Activated CD4-positive, CD25-positive, alpha-beta regulatory T cell (primary cell): ENCODE measurements at places on chromosomes 2 and 18.

- no peak for DNase-seq
Observed at GRCh38 chr18:59569390-59569791, 127.8 kb downstream of the CCBE1 start.

GRCh38 chr2:237445611-237446337, 31.8 kb upstream of the COL6A3 start:
- no peak for DNase-seq

DNA sequence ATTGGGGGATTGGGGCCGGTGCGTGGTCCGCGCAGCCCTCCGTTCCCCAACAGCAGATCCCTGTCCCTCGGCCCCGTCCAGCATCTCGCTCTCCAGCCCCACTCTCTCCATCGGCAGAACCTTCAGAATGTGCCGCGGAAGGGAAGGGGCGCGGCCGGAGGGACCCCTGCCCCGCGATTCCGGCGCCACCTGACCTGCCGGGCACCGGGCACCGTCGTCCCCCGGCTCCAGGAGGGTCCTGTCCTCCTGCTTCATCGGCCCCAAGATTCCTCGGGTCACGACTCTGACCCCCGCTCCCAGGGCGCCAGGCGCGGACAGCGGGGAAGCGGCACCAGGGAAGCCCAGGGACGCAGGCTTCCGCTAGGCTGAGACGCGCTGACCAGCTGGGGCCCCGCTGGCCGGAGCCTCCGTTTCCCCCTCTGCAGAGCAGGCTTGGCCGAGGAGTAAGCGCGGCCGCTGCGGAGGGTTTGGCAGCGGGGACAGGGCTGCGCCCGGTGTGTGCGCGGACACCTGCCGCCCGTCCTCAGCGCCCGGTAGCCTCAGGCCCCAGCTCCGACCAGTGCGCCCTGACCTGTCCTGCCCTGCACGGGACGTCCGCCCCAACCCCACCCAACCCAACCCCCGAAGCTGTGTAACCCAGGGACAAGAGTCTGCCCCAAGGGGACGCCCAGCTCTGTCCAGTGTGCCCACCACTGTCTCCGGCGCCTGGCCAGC, 16.8 kb upstream of the BOK start:
- DNase-seq = no peak

GRCh38 chr2:121966663-121967062, 211.2 kb downstream of the TSN start:
- no peak for DNase-seq

GRCh38 chr2:231640241-231640640, 47.6 kb downstream of the TEX44 start:
- no peak for DNase-seq

GRCh38 chr2:45241061-45241561, 231.9 kb upstream of the SIX2 start:
- no peak for DNase-seq

- DNase-seq = no peak
Observed at GRCh38 chr2:19027626-19028025, 330.8 kb downstream of the OSR1 start.

DNA sequence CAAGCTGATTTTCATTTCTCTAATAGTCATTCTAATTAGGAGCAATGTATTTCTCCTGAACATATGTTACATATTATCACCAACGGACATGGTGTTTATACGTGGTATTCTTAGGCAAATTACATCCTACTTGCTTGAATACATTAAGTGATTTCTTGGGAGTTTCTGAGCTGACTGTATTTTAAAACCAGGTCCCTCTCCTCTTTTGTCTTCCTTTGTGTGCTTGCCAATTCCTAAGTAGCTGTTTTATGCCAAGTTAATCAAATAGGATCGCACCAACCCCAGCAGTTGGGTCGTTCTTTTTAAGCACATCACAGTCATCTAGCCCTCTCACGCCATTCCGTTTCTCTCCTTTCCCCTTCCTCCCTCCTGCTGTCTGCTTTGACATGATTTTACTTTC, 75.4 kb upstream of the MAP2 start:
- DNase-seq = no peak

DNA sequence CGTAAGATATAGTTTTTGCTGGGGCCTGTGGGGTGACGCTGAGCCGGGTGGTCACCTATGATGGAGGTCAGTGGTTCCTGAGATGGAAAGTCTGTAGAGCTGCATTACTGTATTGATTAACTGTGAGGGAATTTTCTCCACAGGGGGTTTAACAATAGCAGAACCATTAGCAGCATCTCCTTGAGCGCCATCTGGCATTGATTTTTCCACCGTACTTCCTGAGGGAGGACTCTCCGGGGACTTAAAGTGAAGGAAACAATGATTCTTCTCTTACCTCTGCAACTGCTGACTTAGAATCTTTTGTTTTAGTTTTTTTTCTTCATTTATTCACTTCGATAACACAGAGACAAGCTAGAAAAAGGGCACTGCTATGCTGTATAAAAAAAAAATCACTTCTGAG, 22.6 kb upstream of the RNF125 start:
- no peak for DNase-seq

- no peak for DNase-seq
Observed at GRCh38 chr2:54752439-54752838, 29.0 kb downstream of the EML6 start.

- DNase-seq = no peak
Observed at GRCh38 chr18:44507729-44508325, 172.9 kb upstream of the SETBP1 start.

- no peak for DNase-seq
Observed at GRCh38 chr2:237222601-237223041, 136.9 kb downstream of the COPS8 start.

- DNase-seq = no peak
Observed at GRCh38 chr2:172693037-172693436, 42.6 kb upstream of the RAPGEF4 start.

DNA sequence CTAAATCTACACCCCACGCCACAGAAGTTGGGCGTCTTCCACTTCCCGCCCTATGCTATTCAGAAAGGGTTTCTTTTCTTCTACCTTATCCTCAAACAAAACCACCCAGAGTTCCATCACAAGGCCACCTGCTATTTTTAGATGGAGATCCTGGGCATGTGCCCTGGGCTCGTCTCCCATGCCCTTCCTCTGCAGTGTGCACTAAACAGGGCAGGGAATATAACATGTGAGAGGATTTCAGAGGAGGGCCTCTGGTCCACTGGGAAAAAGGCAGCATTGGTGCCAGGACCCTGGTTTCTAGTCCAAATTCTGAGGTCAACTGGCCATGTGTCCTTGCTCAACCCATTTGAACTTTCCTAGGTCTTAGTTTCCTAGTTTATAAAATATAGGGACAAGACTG, 320.0 kb downstream of the NCKAP5 start:
- no peak for DNase-seq

- DNase-seq = no peak
Observed at GRCh38 chr18:35236571-35237363, 4.1 kb upstream of the ZNF397 start.

GRCh38 chr2:179622635-179623300, 238.6 kb downstream of the ZNF385B start:
- DNase-seq = no peak

DNA sequence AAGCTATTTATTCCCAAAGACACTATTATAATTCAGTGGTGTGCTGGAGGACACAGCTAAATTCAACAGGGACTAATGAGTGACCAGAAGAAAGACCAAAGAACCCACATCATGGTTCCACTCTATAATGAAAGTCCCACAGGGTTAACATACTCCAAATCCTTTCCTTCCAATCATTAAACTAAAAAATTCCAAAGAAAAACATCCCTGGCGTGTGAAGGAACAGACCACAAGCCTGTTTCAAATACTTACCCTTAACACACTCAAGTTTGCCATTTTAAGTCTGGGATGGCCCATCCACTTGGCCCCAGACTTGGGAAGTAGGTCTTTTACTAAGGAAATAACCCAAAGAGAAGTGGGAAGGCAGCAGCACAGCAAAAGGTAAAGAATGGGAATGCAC, 150.1 kb upstream of the CCDC150 start:
- DNase-seq = no peak

DNA sequence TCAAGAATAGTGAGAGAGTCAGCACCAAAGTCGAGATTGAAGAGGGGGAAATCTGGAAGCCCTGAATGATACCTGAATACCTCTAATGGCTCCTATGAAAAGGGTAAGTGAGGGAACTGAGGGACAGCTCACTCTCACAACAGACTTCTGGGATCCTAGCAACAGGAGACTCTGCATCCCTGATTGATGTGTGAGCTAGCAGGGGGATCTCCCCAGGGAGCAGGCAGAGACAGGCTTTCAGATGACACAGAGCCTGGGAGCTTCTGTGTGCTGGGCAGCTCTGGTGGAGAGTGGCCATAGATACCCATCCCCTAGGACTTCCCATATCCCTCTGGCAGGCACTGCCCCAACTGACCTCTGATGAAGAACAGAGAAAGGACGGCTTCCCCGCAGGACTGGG, 206.2 kb downstream of the EXOC6B start:
- DNase-seq = no peak

GRCh38 chr2:205730701-205731582, 48.6 kb downstream of the NRP2 start:
- no peak for DNase-seq

DNA sequence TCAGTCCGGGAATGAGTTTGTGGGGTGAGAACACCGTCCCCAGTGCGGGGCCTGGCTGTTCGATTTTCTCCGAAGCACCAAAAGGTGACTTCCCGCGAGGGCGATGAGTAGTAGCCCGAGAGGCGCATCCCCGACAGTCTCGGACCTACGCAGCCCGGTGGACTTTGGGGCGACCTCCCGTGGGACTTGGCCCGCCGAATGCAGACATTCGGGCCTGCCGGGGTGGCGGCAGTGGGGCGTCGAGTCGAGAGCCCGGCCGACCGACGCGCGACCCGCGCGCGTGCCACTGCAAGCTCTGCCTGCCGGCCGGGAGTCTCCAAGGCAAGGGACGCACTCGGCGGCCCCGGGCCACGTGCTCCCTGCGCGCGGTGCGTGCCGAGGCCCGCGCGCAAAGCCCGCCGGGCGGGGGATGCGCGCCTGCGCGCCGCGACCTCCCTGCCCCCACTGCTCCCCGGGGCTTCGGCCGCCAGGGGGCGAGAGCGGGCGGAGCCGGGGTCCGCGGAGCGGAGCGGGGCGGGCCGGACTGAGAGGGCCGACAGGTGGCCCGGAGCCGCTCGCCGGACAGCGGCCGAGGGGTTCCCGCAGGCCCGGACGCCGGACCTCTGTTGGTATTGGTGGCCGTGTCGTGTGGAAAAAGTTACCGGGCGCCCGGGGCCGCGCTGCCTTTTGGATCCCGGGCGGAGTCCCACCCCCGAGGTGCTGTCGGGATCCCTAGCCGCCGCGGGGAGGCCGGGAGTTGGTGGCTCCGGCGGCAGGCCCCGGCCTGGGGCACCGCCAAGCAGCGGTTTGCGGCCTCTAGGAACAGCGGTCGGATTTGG, 1.9 kb downstream of the PTMA start:
- peak; percentile 82 for DNase-seq

GRCh38 chr2:170848587-170848986, 31.9 kb downstream of the GAD1 start:
- DNase-seq = no peak

GRCh38 chr2:104889291-104889959, 35.5 kb downstream of the POU3F3 start:
- DNase-seq = no peak

DNA sequence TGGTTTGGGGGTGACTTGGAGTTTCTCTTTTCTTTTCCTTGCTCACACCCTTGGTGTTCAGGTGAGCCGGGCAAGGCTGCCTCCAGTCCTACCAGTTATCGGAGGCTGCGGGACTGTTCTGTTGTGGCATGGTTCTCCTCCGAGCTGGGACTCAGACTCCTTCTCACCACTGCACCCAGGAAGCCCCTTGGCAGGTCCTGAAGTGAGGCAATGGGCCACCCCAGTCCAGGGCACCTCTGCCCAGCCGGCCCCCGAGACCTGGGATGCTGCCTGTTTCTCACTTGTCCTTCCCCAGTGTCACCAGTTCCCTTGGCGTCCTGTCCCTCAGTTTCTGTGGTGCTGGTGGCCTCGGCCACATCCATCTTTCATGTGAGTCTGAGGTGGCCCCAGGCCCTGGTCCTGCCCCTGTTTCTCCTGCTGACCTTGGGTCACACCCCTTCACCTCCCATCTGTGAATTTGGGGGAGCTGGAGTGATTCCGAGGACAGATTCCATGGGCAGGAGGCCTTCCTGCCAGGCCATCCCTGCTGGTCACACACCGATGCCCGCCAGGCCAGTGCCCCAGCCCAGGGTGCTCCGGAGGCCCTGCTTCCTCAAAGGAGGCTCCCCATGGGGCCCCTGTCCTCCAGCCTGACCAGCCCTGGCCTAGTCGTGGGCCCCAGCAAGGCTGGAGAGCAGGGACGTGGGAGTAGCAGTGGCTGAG, 6.6 kb upstream of the KLHL30 start:
- no peak for DNase-seq

- DNase-seq = no peak
Observed at GRCh38 chr18:58666176-58666575, 5.1 kb upstream of the MALT1 start.

DNA sequence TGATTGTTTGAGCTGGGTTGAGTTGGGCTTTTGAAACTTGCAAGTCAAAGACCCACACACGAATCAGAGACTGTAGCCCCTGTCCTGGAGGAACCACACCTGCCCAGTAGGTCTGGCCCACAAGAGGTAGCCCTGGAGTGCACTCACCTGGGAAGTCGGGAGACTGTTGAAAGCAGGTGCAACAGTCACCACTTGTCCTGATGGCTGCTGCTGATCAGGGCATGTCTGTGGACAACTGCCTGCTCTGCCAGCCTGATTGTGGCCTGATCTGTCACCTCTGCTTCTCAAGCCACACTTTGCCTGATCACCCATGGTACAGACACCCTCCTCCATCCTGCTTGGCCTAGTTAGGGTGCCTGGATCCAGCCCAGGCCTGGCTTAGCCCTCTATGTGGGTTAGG, 105.0 kb upstream of the HAAO start:
- no peak for DNase-seq

GRCh38 chr18:45677276-45677807, 46.6 kb upstream of the SLC14A1 start:
- DNase-seq = no peak

- DNase-seq = no peak
Observed at GRCh38 chr2:3785220-3785889, 82.0 kb downstream of the DCDC2C start.

DNA sequence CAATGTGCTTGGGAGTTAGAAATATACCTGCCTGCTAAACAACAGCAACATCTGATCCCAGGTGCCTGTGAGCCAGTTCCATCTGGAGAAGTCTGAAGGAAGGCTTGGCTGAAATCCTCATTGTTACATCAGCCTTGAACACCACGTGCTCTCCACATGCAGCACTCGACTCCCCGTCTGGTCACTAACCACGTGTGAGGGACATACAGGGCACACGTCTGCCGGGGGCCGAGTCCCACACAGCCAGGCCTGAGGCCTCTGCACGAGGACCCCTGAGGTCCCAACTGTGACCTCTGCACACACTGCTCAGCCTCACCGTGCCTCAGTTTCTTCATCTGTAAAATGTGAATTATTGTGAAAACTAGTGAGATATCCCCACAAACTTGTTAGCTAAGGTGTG, 236.5 kb upstream of the SALL3 start:
- no peak for DNase-seq

DNA sequence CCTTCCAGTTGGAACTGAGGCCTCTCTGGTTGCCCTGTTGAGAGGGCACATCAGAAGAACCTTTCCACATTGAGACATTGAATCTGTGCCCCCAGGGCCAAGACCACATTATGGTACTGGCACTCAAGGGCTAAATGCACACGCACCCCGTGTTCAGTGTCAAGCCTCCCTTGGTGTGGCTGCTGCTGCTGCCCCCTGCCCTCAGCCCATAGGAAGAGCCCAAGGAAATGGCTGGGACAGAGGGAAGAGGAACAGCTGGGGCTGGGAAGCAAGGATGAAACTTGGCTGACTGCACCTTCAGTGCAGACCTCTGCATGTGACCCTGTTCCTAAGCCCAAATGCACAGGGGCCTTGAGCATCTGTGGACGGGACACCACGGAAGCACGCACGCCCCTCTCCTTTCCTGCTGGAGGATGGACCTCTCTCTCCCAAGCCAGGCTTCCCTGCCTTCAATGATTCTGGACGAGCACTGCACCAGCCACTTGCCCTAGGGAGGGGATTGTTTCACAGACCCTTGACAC, 40.2 kb downstream of the NIFK start:
- no peak for DNase-seq
